ENCODE measurements at places on chromosomes 7 and 10. TPM values are rescaled to one million over a fixed set of nuclear protein-coding genes. Genes with fewer than 3 reads are reported as not detected.

Gene SOSTDC1
- 0.63 TPM for total RNA-seq

GRCh38 chr7:148584154-148584827 lies 6.3 kb upstream of the C7orf33 start:
- H3K36me3 ChIP-seq = no peaks in the 10 kb centered on the region
- no peaks in the 10 kb centered on the region for H3K4me1 ChIP-seq
- DNase-seq = no peak
- H3K4me3 ChIP-seq = no peak overlapping the region
- H3K27me3 ChIP-seq = no peaks in the 10 kb centered on the region

GRCh38 chr7:70630818-70631457 lies 501.0 kb upstream of the GALNT17 start:
- no peak overlapping the region for H3K27ac ChIP-seq
- H3K4me1 ChIP-seq = no peaks in the 10 kb centered on the region
- no peak for DNase-seq
- peak overlapping the region; percentile 65 for H3K4me3 ChIP-seq

DNA sequence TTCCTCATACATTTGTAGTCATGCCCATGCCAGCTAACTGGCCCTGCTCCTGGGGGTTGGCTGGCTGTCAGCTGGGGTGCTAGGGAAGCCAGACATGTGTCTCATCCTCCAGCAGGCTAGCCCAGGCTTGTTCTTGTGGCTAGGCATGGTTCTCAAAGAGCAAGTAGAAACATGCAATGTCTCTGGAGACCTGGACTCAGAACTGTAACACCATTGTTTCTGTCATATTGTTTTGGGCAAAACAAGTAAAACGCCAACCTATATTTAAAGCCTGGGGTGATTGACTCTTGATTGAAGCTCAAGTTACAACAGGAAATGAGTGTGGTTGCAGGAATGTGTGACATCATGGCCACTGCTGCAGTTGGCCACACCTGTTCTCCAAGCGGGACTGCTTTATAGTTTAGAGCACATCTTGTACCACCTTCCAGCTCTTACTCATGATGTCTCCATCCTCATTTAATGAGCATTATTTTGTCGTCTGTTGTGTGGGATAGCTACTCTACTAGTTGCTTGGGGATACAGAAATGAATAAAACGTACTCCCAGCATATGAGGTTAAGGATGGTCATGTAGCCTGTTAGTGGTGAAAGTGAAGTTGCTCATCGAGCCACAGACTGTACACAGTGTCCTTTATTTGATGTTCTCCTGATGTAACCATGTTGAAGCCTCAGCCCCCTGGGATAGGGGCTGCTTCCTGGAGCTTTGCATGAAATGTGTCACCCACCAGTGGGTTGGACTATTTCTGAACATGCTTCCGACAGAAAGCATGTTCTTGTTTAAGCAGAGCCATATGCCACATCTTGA lies 168.4 kb downstream of the SORCS3 start:
- H3K27me3 ChIP-seq = no peaks in the 10 kb centered on the region
- H3K4me1 ChIP-seq = no peaks in the 10 kb centered on the region
- H3K27ac ChIP-seq = no peak overlapping the region
- H3K4me3 ChIP-seq = no peak overlapping the region
- H3K36me3 ChIP-seq = no peaks in the 10 kb centered on the region

DNA sequence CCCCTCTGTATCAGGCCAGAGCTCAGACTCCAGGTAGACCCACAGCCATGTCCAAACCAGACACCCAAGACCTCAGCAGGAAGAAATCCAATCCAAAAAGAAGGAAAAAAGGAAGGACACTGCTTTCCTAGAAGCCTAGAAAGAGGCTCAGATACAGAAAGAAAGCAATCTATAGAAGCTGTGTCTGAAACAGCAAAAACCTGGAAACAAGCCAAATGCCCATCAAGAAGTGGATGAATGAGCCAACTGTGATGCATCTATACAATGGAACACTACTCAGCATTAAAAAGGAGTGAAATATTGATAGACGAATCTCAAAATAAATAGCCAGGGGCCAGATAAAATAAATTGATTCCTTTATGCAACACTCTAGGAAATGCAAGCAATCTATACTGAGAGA lies 31.6 kb downstream of the GRB10 start:
- no peak for DNase-seq
- no peaks in the 10 kb centered on the region for H3K27me3 ChIP-seq
- H3K36me3 ChIP-seq = no peaks in the 10 kb centered on the region
- H3K4me1 ChIP-seq = no peaks in the 10 kb centered on the region

DNA sequence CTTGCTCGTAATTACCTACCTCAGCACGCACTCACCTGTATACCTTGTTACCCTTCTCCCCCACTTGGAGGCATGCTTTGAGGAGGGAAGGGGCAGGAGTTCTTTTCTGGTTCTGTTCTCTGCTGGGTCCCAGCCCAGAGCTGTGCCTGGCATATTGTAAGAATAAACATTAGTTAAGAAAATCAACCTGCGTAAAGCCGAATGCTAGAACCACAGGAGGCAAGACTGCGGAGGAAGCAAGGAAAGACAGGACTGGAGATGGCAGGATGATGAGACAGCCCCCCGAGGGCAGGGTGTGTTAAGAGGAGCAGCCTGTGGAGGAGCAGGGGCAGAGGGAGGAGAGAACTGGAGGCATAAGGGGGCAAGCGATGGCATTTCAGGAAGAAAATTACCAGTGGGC lies 9.5 kb downstream of the C10orf53 start:
- H3K36me3 ChIP-seq = no peaks in the 10 kb centered on the region
- H3K4me3 ChIP-seq = no peak overlapping the region
- H3K4me1 ChIP-seq = no peaks in the 10 kb centered on the region
- H3K27me3 ChIP-seq = no peaks in the 10 kb centered on the region
- no peak overlapping the region for H3K27ac ChIP-seq

- no peak overlapping the region for H3K27ac ChIP-seq
- H3K27me3 ChIP-seq = no peaks in the 10 kb centered on the region
- H3K4me3 ChIP-seq = no peak overlapping the region
- DNase-seq = no peak
- no peaks in the 10 kb centered on the region for H3K4me1 ChIP-seq
Observed at GRCh38 chr10:44908936-44909630, 2.1 kb upstream of the TMEM72 start.

DNA sequence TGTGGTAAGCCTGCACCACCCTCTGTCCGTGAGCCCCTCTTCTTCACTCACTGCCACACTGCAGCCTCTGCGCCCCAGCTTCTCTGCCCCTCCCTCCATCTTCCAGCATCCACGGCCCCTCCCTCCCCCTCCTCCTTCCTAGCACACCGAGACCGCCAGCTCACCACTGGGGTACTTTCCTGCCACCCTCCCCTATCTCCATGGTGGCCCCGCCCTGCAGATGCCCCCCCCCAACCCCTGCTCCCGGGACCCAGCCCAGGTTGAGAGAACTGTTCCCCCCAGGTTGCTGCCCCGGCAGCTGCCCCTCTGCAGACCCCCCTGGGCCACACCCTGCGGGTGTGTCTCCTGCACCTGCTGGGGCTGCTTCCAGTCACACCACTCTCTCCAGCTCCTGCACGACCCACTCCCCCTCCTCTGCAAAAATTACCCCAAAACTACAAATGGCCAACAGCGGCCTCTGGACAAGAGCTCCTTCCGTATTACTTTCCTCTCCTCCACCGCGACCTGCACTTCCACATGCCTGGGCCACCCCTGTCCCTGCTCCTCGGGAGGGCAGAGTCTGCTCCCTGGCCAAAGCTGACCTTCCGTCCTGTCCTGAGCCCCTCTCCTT lies 209.2 kb upstream of the PPP2R2D start:
- H3K4me1 ChIP-seq = no peaks in the 10 kb centered on the region
- no peak overlapping the region for H3K27ac ChIP-seq
- no peaks in the 10 kb centered on the region for H3K27me3 ChIP-seq
- no peak overlapping the region for H3K4me3 ChIP-seq

GRCh38 chr7:138878051-138878450 lies 80.1 kb upstream of the ATP6V0A4 start:
- H3K4me1 ChIP-seq = no peaks in the 10 kb centered on the region
- no peak overlapping the region for H3K27ac ChIP-seq
- H3K36me3 ChIP-seq = no peaks in the 10 kb centered on the region
- DNase-seq = no peak
- H3K27me3 ChIP-seq = no peaks in the 10 kb centered on the region

GRCh38 chr10:132257271-132257670 lies 50.5 kb downstream of the STK32C start:
- H3K27ac ChIP-seq = no peak overlapping the region
- DNase-seq = no peak
- H3K27me3 ChIP-seq = no peaks in the 10 kb centered on the region
- H3K4me1 ChIP-seq = no peaks in the 10 kb centered on the region

Gene HOXA10
- not detected for total RNA-seq

Gene PRSS37
- not detected for total RNA-seq

Gene SUFU
- 7.6 TPM for total RNA-seq

Gene GBX1
- not detected for total RNA-seq

DNA sequence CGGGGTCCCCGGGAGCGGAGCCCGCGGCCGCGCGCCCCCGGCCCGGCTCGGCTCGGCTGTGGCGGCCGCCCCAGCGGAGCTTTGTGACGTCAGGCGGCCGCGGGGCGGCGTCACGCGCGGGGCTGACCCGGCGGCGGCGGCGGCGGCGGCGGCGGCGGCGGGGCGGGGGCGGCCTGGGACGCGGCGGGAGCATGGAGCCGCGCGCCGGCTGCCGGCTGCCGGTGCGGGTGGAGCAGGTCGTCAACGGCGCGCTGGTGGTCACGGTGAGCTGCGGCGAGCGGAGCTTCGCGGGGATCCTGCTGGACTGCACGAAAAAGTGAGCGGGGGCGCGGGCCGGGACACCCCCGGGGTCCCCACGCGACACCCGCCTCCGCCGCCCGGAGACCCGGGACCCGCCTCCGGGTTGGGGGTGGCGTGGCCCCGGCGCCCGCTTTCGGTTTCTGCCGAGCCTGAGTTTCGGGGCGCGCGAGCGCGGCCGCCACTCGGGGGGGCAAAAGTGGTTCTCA lies at the start of gene PWWP2B:
PWWP2B (plus strand) TSS at position 165 of the 506 bp plus-strand sequence; CDS start at position 192, 27 bp downstream.
- no peak for DNase-seq
- H3K36me3 ChIP-seq = no peaks in the 10 kb centered on the region
- H3K27me3 ChIP-seq = no peaks in the 10 kb centered on the region
- peaks cover 12% of the 10 kb centered on the region for H3K4me1 ChIP-seq

- no peak overlapping the region for H3K4me3 ChIP-seq
- DNase-seq = no peak
- H3K4me1 ChIP-seq = no peaks in the 10 kb centered on the region
Observed at GRCh38 chr10:21385536-21385935, 139.9 kb downstream of the SKIDA1 start.

Gene DNAJC2
- total RNA-seq = 41.3 TPM

DNA sequence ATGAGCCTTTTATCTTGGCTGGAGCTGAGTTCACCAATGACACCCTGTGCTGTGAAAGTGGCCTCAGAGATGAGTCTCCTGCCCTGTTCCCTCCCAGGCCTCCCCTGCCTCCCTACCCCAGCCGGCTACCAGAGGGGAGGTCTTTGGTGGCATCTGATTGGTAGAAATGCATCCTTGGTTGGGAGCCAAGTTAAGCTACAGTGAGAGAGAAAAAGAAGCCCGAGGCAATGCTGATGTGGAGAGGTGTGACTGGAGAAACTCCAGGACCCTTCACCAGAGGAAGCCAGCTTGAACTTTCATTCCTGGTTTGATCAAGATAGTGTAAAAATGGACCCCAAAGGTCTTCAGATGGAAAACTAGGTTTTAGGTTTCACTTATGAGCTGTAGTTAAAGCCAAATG lies 191.1 kb upstream of the TCF7L2 start:
- DNase-seq = no peak
- no peak overlapping the region for H3K27ac ChIP-seq
- H3K4me1 ChIP-seq = peaks cover 4% of the 10 kb centered on the region
- H3K27me3 ChIP-seq = no peaks in the 10 kb centered on the region

DNA sequence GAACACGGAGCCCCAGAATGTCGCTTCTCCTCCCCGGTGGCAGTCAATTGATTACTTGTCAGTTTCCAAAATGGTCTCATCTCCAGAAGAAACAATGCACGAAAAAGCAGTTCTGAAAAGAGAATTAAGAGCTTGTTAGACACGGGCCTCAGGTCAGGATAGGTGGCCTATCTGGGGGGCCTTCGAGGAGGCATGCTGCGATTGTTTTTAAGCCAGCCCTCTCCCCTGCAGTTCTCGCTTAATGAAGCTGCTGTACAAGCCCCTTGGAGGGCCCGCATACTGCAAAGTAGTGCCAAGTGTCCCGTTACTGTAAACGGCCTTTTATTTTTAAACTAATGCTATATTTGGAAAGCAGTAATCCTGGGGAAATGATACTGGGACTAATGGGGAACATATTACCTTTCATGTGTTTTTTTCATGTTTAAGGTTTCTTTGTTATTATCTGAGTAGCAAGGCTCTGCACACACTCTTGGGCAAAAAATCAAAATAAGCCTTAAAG lies 114.8 kb upstream of the TCF7L2 start:
- no peak overlapping the region for H3K4me3 ChIP-seq
- DNase-seq = no peak
- no peak overlapping the region for H3K27ac ChIP-seq
- no peaks in the 10 kb centered on the region for H3K27me3 ChIP-seq

DNA sequence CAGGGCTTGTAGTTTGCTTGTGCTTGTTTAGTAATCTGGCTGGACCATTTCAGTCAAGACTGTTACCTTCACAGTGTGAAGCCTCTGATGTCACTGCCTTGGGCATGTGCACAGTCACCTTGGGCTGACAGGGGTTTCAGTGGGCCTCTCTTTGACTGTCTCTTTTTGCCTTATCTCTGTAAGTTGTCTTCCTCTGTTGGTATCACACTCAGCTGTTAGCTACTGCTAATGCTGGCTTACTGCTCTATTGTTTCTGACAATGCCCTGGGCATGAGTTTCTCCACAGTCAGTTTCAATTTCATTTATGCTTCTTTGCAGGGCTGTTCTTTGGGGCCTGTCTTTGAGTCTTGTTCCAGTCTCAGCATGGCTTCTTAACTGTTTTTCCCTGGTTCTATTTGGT lies 201.9 kb upstream of the SHH start:
- no peaks in the 10 kb centered on the region for H3K36me3 ChIP-seq
- H3K27ac ChIP-seq = no peak overlapping the region
- no peaks in the 10 kb centered on the region for H3K27me3 ChIP-seq
- no peak overlapping the region for H3K4me3 ChIP-seq

DNA sequence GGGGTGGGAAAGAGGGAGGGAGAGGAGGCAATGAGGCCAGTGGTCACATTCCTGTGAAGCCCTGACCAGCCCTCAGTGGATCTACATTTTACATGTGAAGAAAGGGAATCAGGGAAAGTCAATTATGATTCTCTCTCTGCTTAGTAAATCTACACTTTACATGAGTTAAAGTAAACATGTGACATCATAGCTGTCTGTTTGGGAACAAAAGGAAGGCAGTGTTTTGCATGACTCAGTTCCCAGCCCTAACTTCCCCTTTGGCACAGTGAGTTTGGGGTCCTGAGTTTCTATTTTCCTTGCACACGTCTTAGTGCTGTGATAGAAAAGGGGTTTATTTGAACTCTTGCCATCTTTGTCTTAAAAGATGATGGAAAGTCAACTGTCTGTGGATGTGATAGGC lies 615.1 kb downstream of the SDK1 start:
- H3K27me3 ChIP-seq = no peaks in the 10 kb centered on the region
- H3K27ac ChIP-seq = no peak overlapping the region
- no peak for DNase-seq
- H3K36me3 ChIP-seq = no peaks in the 10 kb centered on the region

Gene MAPK8
- 57.4 TPM for total RNA-seq

Gene NME8
- total RNA-seq = not detected
